Osteoblast (primary cell): ENCODE measurements at places on chromosomes 6 and 20. TPM values are rescaled to one million over a fixed set of nuclear protein-coding genes. Genes with fewer than 3 reads are reported as not detected.

TSHZ2 gene
- total RNA-seq = 3.5 and 3.6 TPM in 2 replicates

NRN1 gene
- total RNA-seq = 29.5 and 56.1 TPM in 2 replicates

SRMS gene
- total RNA-seq = not detected in 2 replicates

CYP39A1 gene
- total RNA-seq = 4.1 and 4.3 TPM in 2 replicates

COL12A1 gene
- 1,393 and 1,591 TPM in 2 replicates for total RNA-seq

DNA sequence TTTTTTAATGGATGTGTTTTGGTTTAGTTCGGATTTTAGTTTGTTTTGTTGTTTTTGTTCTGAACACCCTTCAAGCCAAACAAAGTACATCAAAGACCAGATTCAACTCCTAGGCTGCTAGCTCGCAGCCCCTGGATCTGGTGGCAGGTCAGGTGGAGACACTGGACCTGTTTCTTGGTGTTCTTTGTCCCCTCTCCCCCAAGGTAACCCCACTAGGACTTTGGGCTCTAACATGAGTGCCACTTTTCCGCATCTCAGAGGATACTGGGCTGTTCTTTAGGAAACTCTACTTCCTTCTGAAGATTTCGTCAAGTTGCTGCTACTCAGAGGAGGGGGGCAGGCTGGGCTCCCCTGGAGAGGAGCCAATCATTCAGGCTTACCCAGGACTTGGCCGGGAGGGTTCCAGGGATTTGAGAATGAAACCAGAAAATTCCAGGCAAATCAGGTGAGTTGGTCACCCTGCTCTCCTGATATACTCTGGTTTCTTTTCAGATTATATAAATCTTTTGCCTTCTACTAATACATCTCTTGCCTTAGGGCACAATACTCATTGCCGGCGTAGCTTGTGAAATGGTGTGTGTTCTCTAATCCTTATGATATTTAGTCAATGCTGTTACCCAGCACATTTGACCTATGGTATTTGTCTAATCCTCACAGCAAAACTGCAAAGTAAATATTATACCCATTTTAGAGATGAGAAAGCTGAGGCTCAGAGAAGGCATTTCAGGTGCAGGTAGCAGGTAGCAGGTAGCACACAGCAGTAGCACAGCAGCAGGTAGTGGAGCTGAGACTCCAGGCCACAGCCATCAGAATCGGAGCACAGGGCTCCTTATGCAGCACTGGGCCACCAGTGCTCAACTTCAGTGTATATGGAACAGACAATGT, 291.6 kb downstream of the TSHZ2 start:
- DNase-seq = no peak

KCNQ5 gene
- 4.0 and 8.5 TPM in 2 replicates for total RNA-seq

DNA sequence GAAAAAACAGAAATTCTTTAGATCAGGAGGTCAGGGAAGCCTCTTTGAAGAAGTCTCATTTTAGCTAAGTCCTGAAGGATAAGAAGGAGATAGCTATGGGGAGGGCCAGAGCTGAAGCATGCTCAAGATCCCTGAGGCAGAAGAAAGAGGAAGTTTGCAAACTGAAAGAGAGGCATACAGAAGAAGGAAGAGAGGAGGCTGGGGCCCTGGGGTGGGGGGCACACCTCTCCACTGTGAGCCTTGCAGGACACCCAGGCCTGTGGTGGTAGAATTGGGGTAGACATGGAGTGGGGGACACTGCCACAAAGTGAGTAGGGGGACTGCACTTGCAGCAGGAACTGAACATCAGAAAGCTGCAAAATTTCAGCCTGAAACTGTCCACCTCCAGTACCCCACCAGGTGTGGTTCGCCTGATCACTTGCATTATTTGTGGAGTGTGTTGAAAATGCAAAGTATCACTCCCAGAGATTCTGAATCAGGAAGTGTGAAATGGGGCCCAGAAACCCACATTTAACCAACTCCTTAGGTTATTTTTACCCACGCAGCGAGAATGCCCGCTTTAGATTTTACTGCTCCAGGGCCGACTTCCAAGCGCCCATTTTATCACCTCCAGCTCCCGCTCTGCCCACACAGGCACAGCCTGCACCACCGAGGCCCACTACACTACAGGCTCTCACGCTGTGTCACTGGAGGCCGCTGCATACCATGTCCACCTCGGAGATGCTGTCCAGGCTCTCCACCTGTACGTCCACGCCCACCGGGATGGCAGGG, 44.0 kb downstream of the GABRR2 start:
- DNase-seq = no peak

ADGB gene
- under 0.01 TPM in 1 of 2 replicates, not detected in the other for total RNA-seq

- DNase-seq = peak; percentile 63
These were observed 1379.2 kb upstream of the DEFB115 start for GRCh38 chr20:29878281-29878741.

TMX4 gene
- total RNA-seq = 40.9 and 45.7 TPM in 2 replicates
